ENCODE measurements at places on chromosomes 5 and 9. TPM values are rescaled to one million over a fixed set of nuclear protein-coding genes. Genes with fewer than 3 reads are reported as not detected.

Gene OR1N2
- total RNA-seq: not detected

Gene PPP3R2
- total RNA-seq: 0.23 TPM

Gene SLC25A2
- total RNA-seq: 0.35 TPM

Gene TICAM2
- 2.9 TPM for total RNA-seq

Gene FBLL1
- 2.0 TPM for total RNA-seq

Gene DIPK1B
- total RNA-seq: 39.6 TPM

Gene TEX48
- total RNA-seq: not detected

Gene SPINK5
- total RNA-seq: 1.3 TPM

Gene SELENOP
- total RNA-seq: 366 TPM

Gene QRFP
- not detected for total RNA-seq

Gene FOXD4
- total RNA-seq: 0.47 TPM

Gene CRB2
- total RNA-seq: 27.5 TPM

Gene PCSK5
- 25.0 TPM for total RNA-seq

Gene TMEFF1
- total RNA-seq: 9.9 TPM

Gene GABRA1
- total RNA-seq: 0.29 TPM

Gene BRINP1
- 6.7 TPM for total RNA-seq

Gene HTR1A
- 0.23 TPM for total RNA-seq

Gene GABBR2
- total RNA-seq: 2.0 TPM

Data from metanephros (tissue), 2 donors.